Mucosa of descending colon (tissue), 3 donors: ENCODE measurements at places on chromosomes 5 and 9. TPM values are rescaled to one million over a fixed set of nuclear protein-coding genes. Genes with fewer than 3 reads are reported as not detected.

GRCh38 chr9:133078486-133078885 lies 16.7 kb downstream of the CEL start:
- no peak for DNase-seq

GRCh38 chr5:38854907-38855306 lies 9.1 kb downstream of the OSMR start:
- no peak for DNase-seq

DNA sequence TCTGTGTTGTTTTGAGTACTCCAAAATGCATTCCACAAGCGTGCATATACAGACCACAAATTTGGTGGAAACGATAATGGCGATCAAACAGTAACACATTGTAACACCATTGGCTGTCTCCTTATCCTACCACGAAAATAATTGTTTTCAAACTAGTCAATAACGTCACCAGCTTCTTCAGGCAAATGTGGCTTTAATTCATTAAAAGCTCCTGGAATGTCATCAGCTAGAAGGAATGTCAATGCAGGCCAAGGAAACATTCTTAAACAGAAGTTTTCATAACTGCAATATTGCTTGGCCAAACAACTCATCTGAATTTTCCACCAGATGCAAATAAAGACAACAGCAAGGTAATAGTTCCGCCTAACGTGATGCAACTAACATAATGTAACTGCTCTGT lies 71.6 kb upstream of the XPA start:
- DNase-seq: no peak

DNA sequence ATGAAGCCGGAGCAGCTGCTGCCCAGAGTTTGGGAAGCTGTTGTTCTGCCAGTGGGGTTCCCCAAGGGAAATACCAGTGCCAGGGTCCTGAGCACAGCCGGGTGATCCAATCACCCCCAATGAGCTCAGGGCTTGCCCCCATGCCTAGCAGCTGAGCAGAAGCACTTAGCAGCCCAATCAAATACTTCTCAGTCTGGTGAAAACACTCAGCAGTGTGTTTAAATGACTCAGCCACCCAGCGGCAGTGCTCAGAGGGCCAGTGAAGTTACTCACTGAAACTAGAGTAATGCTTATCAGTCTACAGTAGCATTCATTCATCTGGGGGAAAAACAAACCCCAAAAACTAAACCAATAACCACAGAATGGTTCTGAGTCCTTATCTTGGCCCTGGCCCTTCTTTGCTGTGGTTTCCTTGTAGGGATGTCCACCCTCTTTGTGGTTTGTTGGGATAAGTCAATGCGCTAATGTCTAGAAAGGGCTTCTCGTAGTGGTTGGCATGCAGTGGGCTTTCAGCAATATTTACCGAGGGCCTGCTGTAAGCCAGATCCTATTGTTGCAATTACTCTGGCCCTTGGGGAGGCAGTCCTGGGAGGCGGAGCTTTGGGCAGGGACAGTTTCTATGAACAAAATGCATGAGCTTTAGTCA lies 43.1 kb downstream of the LHX2 start:
- DNase-seq: no peak

DNA sequence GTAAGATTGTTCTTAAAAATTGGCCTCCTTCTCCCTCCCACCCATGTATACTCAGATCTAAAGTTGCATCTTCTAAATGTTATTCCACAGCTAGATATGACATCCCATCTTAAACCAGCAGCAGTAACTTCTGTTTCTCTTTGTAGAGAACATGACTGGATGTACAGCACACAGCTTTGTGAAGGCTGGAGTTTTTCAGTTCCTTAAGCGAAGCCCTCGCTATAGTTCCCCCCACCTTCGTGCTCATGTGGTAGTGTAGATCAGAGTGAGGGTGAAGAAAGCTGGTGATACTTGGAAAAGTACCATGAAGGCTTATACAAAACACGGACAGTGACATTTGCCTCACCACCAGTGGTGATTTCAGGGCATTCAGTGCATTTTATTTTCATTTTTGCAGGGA lies 137.5 kb downstream of the MAT2B start:
- no peak for DNase-seq

ACSL6 gene
- total RNA-seq: 0.38 TPM

CD14 gene
- 92.8 TPM for total RNA-seq

LIX1 gene
- not detected for total RNA-seq
